ENCODE measurements at places on chromosomes 1 and 21.

DNA sequence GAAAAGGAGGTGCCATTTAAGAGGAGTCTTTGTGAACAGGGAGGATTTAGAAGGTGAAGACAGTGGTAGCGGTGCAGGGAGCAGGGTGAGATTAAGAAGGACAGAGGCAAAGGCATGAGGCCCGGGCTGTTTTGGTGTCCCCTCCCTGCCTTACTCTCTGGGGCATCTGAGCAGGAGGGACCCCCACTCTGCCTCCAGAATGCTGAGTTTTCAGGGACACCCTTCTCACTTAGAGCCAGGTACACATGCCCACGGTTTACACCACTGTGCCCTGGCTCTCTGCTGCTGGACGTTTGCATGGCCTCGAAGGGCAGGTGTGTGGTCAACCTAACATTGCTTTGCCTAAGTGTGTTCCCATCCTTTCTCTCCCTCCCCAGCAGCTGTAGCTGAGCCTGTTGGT is 20.5 kb upstream of the PARP1 start:
- peak; percentile 20 for DNase-seq

- no peak for DNase-seq
Observed at GRCh38 chr21:18677632-18678031, 274.0 kb upstream of the TMPRSS15 start.

- DNase-seq, result no peak
Observed at GRCh38 chr1:178397678-178398077, 99.1 kb downstream of the CLEC20A start.

DNA sequence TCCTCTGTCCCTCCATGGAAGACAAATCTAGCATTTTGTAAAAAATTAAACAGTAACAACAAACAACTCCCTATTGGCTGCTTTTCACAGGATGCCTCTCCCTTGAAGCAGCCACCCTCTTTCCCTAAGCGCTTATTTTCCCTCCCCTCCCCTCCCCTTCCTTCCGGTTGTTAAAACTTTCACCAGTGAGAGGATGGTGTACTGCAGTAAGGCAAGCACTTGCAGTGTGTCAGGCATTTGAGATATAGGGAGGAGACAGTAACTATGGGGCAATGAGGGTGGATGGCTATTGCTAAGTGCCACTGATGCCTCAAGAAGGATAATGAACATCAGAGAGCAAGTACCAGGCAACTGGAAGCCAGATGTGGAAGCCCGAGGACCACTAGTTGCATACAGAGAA is 19.1 kb upstream of the KIAA1614 start:
- no peak for DNase-seq

DNA sequence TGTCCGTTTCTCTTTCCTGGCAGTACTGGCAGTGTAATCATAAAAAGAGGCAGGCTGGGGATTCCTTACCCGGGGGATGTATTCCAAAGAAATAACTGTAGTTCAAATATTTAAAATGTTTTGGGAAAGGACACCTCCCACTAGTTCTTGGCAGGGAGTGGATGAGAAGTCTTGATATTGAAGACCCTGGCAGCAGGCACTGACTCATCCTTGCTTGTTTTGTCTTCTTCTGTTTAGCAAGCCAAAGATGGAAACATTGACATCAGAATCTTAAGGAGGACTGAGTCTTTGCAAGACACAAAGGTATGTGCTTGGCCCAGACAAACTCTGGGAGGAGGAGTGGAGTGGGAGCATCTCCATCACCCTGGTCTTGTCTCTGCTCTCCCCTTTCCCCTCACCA is 639 bp downstream of the IL20 start:
- no peak for DNase-seq

- no peak for DNase-seq
Observed at GRCh38 chr21:15093216-15093615, 28.4 kb upstream of the NRIP1 start.

Data from nephron progenitor cell (in vitro differentiated cells).